Cortex of kidney (tissue), 1 donor: ENCODE measurements at places on chromosomes 16 and 17.

GRCh38 chr16:17446661-17447060 is 24.1 kb downstream of the XYLT1 start:
- no peak for DNase-seq

- DNase-seq = no peak
Measured at GRCh38 chr16:57279780-57280638, 4.5 kb downstream of the PLLP start.

DNA sequence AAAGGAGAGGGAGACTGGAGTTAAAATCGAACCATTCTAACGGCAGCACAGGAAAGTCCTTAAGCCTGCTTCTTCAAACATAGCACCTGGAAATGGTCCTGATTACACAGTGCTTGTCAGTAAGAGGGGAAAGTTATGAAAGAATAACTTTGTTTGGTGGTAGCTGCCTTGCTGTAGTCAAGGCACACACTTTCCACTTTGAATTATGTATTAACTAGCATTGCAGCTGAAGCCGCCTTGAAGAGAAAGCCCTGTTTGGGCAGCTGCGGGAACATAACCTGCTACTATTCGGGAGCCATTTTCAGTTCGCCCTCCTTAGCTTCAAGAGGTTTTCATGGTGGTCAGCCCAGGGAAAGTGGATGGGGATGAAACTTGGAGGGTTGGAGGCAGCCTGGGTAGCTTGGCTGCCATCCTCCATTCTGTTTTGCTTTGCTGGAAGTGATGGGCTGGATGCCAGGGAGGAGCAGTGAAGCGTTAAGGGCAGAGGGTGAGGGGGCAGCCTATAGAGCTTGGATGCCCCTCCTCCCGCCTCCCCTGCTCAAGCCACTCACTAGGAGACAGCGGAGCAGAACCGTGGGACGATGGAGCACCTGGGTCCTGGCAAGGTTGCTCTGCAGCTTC is 5.3 kb upstream of the HAS3 start:
- DNase-seq = no peak

GRCh38 chr17:40099619-40100418 is 570 bp downstream of the NR1D1 start:
- no peak for DNase-seq

GRCh38 chr17:17692353-17693252 is 11.3 kb downstream of the RAI1 start:
- no peak for DNase-seq

DNA sequence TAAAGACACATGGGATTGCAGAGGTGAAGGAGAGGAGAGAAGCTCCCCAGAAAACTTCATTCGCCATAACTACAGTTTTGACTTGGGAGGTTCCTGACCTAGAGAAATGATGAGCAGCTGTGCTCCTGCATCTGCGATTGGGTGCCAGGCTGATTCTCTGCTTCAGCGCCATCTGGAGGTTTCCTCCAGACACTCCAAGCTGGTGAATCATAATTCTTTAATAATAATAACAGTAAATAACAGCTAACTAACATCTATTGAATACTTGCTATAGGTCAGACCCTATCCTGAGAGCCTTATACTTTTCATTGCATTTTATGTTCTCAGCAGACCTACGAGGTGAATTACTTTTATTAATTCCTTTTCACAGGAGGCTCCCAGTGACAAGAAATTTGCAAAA is 575.8 kb downstream of the TOX3 start:
- DNase-seq = no peak

- no peak for DNase-seq
Measured at GRCh38 chr17:20087538-20088250, 78.5 kb downstream of the SPECC1 start.

DNA sequence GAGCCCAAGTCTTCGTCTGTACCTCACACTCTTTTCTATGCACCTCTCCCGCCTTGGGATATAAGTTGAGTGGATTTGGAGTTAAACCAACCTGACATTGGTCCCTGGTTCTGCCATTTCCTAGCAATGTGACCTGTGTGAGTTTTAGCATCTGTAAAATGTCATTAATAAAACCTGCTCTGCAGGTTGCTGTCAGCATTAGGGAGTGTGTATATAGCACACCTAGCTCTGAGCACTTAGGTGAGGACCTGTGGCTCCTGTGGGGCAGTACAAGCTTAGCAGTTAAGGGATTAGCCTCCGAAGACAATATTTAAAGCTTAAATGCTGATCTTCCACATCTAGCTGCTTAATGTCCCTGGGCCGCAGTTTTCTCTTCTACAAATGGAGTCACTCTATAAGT is 248.0 kb downstream of the TMEM114 start:
- no peak for DNase-seq

DNA sequence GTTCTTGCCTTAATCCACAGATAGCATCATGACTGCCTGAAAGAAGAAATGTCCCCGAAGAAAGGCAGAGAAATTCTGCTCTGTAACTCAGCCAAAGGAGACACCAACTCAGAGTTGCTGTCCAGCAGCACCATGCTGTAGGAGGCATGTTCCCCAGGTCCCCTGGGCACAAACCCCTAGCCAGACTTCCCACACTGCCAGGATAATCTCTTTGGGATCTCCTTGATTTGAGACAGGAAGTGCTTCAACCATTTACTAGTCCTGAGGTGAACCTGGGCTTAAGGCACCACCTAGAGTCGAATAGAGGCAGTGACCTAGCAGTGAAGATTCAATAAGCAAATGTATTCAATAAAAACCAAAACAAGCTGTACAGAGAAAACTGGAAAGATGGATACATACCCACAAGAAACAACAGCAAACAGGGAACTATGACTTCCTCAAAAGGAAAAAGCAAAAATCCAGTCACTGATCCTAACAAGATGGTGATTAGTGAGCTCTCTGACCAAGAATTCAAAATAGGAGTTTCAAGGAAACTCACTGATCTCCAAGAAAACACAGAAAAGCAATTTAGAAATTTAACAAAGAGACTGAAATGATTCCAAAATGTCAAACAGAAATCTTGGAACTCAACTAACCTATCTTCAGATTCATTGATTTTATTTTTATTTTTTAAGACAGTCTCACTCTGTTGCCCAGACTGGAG is 5.7 kb downstream of the OR4D2 start:
- no peak for DNase-seq

GRCh38 chr16:77652399-77652798 is 69.9 kb upstream of the NUDT7 start:
- no peak for DNase-seq

GRCh38 chr17:78697122-78697521 is 85.0 kb downstream of the CYTH1 start:
- DNase-seq = no peak

GRCh38 chr17:82519971-82520903 is 705 bp downstream of the FOXK2 start:
- no peak for DNase-seq

DNA sequence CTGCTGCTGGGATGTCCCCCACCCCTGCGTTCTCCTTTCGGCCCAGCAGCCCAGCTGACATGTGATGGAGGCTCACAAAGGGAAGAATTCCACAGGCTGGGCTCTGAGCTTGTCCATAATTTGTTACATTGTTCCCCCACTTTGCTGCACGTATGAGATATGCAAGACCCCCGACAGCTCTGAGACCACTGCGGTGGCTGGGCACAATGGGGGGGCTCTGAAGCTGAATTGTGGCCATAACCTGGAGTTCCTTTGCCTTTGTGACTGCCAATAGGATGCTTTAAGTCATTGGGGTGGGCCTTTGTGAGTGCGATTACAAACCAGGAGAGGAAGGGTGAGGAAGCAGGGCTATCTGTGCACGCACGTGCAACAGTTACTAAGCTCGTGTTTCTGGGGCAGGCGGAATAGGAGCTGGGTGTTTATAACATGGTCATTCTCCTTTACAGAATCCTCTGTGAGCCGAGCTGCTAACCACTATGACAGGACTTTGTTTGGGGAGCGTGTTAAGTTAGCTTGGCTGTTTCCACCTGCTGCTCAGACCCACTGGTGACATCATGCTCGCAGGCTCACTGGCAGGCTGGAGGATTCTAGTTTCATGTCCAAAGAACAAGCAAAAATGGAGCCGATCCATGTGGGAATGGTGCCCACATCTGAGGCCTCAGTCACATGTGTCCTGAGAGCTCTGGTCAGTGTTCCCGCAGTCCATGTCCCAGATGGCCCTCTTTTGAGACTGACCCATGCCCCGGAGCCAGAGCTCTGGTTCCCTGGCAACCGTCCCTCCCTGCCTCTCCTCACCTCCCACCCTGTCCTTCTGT is 208.3 kb upstream of the SALL1 start:
- no peak for DNase-seq

DNA sequence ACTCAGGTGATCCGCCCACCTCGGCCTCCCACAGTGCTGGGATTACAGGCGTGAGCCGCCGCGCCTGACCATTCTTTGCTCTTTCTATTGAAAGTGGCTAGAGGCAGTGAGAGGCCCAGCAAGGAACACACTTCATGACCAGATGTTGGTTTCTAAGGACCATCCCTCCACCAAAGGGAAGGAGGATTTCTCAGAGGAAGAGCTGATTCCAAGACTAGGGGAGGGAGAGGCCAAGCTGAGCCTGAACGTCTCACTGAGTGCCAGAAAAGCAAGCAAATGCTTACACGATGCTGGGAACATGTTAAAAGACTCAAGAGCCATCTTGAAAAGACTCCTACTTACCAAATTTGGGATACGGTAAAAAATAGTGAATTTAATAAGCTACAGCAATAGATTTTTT is 79.2 kb downstream of the MRM3 start:
- no peak for DNase-seq

GRCh38 chr16:4886151-4886550 is 38.9 kb downstream of the UBN1 start:
- no peak for DNase-seq

GRCh38 chr17:77885678-77886386 is 72.7 kb upstream of the TNRC6C start:
- no peak for DNase-seq

- no peak for DNase-seq
Measured at GRCh38 chr16:30104492-30104891, 8.5 kb upstream of the YPEL3 start.

DNA sequence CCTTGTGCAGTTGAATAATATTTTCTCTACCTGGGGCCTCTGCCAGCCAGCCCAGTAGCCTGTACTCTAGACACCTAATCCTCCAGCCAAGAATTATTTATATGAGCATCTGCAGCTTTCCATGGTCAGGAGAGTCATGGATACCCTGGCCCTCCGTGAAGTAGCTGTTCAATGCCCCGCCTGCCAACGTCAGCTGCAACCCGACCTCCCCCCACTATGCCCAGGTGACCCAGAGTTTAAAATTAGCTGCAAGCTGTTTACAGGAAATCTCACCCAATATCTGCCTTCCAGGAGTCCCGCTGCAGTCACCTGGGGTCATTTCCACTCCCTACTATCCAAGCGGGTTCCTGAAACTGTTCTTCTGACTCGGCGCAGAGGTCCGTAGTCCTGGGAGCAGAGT is 12.3 kb downstream of the SDR42E2 start:
- no peak for DNase-seq

GRCh38 chr17:81940538-81941483 is 3.7 kb upstream of the PYCR1 start:
- DNase-seq = no peak

- no peak for DNase-seq
Measured at GRCh38 chr16:23712976-23713375, at the start of gene ERN2. TSS of gene ERN2 (minus strand) at chr16:23713222. CDS start at chr16:23713187, 35 bp downstream.

- DNase-seq = no peak
Measured at GRCh38 chr16:83054283-83054682, 427.5 kb downstream of the CDH13 start.

DNA sequence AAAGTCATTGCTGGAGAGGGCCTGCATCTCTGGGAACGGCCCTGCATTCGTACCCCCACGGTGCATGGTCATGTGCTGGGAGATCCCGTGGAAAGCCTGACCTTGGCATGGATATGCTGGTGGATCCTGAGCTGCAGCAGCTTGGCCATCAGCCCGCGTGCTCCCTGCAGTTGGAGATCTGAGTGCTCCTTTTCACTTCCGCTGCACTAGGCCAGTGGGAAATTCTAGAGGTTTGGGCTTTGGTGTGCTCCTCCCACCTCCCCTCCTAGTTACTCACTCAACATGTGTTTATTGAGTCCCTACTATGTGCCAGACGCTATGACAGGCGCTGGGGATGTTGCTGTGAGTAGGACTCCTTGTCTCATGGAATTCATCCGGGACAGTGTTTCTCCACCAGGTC is 91.1 kb downstream of the RGS9 start:
- no peak for DNase-seq

GRCh38 chr16:70644763-70645597 is 1.4 kb upstream of the IL34 start:
- DNase-seq = no peak

DNA sequence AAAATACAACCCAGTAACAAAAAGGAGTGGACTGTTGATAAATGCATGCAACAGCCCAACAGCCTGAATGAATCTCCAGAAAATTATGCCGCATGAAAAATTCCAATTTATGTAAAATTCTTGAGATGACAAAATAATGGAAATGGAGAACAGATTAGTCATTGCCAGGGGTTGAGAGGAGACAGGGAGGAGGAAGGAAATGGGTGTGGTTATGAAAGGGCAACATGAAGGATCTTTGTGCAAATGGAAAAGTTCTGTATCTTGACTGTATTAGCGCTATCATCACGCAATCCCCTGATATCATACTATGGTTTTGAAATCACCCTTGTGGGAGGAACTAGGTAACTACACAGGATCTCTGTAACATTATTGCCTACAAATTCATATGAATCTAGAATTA is 1058.3 kb upstream of the RBFOX1 start:
- no peak for DNase-seq

GRCh38 chr16:84746875-84747274 is 47.1 kb downstream of the USP10 start:
- DNase-seq = no peak

GRCh38 chr17:27616414-27616813 is 14.6 kb upstream of the LGALS9 start:
- no peak for DNase-seq

DNA sequence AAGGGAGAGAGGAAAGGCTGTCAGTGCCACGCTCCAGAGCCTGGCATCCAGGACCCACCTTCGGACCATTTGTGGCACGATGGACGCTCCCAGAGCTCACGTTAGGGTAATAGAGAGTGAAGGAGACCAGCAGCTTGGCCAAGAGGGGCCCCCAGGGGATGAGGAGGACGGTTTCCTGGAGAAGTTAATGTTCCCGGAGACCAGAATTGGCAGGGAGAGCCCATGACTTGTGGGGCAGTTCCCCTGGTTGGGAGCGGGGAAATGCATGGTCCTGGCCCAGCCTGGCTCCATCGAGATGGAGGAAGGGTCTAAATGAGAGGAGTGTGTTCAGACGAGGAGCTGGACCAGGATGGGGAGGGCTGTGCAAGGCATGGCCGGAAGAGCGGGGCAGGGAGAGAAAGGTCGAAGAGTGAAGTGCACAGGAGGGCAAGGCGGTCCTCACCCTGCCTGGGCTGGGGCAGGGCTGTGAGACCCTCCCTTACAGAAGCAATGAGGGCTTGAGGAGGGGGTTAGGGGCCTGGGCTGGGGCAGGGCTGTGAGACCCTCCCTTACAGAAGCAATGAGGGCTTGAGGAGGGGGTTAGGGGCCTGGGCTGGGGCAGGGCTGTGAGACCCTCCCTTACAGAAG is 2.9 kb upstream of the HIC1 start:
- DNase-seq = no peak
